ENCODE measurements at places on chromosomes 16 and 17.

- DNase-seq, result peak; percentile 87
These were observed 1.1 kb upstream of the PIGQ start for GRCh38 chr16:568401-569258.

- DNase-seq, result no peak
These were observed 3.7 kb upstream of the CDK3 start for GRCh38 chr17:75996665-75997590.

- DNase-seq, result peak; percentile 52
These were observed 705 bp downstream of the FOXK2 start for GRCh38 chr17:82519971-82520903.

DNA sequence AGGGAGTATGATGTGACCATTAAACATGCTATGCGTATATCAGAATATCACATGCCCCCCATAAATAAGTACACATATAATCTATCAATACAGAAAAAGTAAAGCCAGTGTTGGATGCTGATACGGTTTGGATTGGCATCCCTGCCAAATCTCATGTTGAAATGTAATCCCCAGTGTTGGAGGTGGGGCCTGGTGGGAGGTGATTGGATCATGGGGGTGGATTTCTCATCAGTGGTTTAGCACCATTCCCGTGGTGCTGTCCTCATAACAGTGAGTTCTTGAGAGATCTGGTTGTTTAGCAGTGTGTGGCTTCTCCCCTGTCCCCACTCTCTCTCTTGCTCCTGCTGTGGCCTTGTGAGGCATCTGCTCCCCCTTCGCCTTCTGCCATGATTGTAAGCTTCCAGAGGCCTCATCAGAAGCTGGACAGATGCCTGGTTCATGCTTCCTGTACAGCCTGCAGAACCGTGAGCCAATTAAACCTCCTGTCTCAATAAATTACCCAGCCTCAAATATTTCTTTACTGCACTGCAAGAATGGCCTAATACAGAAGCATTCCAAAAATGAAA is 88.9 kb downstream of the AATF start:
- DNase-seq, result no peak

DNA sequence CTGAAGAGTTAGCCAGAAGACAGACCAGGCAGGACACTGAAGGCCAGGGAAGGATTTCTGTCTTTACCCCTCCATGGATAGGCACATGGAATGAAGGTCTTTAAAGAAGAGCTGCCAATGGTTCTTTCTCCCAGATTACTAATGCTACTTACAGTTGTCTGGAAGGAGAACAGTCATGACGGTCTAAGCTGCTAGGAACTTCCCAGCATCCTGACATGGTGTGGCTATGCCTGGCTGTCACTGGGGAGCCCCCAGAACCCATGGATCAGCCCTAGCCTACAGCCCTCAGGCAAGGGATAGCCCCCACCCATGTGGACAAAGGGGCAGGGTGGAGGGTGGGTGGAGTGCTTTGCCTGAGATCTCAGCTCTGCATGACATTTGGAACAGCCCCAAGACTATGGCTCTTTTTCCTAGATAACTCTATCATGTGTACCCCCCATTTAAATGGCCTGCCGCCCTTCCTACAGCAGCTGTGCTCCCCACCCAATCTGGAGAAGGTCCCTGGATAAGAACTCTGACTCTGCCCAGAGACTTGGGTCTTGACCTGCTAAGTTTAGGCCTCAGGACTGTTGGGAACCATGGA is 9.2 kb upstream of the KAT7 start:
- DNase-seq, result peak; percentile 70

- no peak for DNase-seq
These were observed 2.5 kb downstream of the PRAC2 start for GRCh38 chr17:48725288-48726064.

DNA sequence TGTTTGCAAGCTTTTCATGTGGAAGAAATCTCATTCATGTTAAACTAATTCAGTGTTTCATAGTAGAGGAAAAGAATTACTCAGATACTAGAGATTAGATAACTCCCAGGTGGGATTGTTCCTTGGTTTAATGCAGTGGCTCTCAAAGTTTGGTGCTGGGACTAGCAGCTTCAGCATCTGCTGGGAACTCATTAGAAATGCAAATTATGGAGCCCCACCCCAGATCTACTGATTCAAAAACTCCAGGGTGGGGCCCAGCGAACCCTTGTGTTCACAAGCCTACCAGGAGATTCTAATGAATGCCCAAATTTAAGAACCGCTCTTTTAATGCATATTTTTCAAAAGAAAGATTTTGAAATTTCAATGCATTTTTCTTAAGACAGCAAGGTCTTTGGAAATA is 253.4 kb upstream of the CNTNAP4 start:
- DNase-seq, result no peak

DNA sequence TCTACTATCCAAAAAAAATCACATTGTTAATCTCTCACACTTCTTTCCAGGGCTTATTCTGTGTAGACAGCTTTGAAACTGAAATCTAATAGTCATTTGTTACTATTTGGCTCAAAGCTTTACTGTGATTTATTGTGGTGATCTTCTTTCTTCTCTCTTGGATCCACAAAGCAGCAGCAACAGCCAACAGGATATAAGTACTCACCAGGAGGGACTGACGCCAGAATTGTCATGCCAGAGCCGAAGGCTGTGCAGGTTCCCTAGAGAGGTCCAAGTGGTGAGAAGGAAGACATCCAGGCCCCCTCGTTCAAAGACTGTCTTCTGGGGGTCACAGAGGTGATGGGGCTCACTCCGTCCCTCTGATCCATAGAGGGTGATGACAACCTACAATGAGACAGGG is 33.3 kb downstream of the PKD1L3 start:
- DNase-seq, result no peak

DNA sequence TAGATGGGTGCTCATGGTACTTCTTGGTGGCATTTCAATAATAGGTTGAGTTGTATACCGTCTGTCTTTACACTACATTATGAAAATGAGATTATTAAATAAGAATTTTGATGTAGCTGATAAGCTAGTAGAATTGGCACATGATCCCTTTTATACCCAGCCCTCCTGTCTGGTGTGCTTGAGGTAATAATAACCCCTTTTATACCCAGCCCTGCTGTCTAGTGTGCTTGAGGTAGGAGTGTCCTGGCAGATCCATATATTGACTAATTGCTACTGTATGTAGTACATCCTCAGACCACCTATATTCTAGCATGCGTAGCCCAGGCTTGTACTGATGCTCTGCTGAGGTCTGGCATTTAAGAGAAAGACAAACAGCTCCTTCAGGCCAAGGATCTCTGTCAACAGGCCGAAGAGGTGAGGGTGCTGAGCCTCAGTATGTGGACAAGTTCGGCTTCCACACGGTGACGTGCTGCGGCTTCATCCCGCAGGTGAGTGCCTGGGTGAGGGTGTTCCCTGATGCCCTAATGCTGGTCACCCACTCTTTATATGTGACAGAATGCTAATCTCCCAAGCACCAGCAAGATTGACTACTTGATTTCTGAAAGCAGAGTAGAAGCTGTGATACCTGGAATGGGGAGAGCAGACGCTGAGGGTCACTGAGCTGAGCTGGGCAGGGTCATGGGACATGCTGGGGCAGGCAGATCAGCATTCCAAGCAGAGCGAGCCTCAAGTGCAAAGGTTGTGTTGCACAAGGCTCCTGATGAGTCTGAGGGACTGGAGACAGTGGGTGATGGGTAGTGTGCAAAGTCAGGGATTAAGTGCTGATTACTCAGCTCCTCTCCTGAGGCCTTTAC is 5.7 kb downstream of the FN3K start:
- DNase-seq, result peak; percentile 55

DNA sequence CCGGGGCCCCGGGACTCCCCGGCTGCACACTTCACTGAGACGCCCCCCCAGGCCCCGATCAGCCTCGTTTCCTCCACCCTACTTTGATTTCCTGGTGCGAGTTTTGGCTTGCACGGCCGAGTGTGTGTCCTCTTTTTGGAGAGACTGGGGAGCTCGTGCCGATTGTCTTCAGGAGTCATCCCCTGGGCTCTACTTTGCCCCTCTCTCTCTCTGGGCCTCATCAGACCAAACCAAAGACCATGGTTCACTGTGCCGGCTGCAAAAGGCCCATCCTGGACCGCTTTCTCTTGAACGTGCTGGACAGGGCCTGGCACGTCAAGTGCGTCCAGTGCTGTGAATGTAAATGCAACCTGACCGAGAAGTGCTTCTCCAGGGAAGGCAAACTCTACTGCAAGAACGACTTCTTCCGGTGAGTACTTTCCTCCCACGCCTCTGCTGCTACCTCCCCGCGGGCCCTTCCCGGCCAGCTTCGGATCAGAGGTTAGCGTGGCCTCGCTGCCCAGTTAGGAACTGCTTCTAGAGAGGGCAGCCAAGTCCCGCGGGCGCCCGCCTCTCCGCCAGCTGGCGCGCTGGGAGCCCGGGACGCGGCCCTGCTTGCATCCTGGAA is 787 bp downstream of the LHX1 start:
- DNase-seq, result peak; percentile 33

GRCh38 chr17:7356072-7356549 is 1.2 kb downstream of the TMEM95 start:
- peak; percentile 82 for DNase-seq

DNA sequence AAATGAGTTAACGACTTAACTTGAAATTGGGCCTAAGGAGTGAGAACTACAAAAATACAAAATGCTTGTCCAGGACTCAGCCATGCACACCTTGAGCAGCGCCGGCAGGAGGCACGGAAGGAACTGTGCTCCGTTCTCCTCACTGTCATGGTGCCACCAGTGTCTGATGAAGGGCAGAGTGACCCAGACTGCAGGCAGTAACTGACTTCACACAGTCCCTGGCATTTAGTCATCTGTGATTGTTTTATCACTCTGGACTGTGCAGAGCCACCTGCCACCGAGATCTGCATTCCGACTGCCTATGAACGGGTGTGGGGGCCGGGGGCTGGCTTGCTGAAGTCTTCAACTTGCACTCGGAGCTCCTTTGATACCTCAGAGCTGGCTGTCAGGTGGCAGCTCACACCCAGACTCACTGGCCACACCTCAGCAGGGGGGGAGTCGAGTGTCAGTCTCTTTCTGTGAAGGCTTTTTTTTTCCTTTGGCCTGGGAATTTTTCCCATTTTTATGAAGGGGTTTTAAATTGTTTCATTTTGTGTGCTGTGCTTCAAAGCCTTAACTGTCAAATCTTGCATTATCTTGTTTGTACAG is 20.2 kb upstream of the ENDOV start:
- no peak for DNase-seq
